Hair follicle dermal papilla cell (primary cell): ENCODE measurements at places on chromosomes 16 and 17. TPM values are rescaled to one million over a fixed set of nuclear protein-coding genes. Genes with fewer than 3 reads are reported as not detected.

Gene NPTX1
- 1.1 and 3.4 TPM in 2 replicates for total RNA-seq

Gene NPIPB9
- 2.7 and 4.4 TPM in 2 replicates for total RNA-seq

Gene KRTAP4-3
- not detected in 2 replicates for total RNA-seq

Gene CMTM2
- not detected in 2 replicates for total RNA-seq

Gene TUBG1
- total RNA-seq = 29.9 and 35.2 TPM in 2 replicates

Gene PRSS27
- 1.8 and 1.9 TPM in 2 replicates for total RNA-seq

Gene EVPLL
- not detected in 2 replicates for total RNA-seq

Gene SULT1A3
- total RNA-seq = 3.7 and 3.8 TPM in 2 replicates

Gene TPSAB1
- total RNA-seq = not detected in 2 replicates

Gene FBXW10B
- 1.6 and 6.7 TPM in 2 replicates for total RNA-seq

Gene TM4SF5
- total RNA-seq = not detected in 2 replicates

Gene HSD17B2
- total RNA-seq = 1.5 and 2.4 TPM in 2 replicates

Gene STXBP4
- total RNA-seq = 18.7 and 18.8 TPM in 2 replicates

Gene TSPAN10
- total RNA-seq = 1.9 TPM in 2 replicates

Gene DCXR
- 29.9 and 35.8 TPM in 2 replicates for total RNA-seq

Gene MMP28
- 0.16 and 1.2 TPM in 2 replicates for total RNA-seq

Gene C16orf54
- total RNA-seq = 1.3 and 1.6 TPM in 2 replicates

Gene ABR
- total RNA-seq = 82.5 and 87.1 TPM in 2 replicates

Gene KCNJ18
- not detected in 2 replicates for total RNA-seq
